Stimulated activated CD8-positive, alpha-beta memory T cell treated with anti-CD3 and anti-CD28 coated beads, Interleukin-7, amount 100 ng/mL, for 1 hour (primary cell): ENCODE measurements at places on chromosomes 7 and 10.

- no peak for DNase-seq
Measured at GRCh38 chr7:36985866-36986400, 261.6 kb upstream of the AOAH start.

DNA sequence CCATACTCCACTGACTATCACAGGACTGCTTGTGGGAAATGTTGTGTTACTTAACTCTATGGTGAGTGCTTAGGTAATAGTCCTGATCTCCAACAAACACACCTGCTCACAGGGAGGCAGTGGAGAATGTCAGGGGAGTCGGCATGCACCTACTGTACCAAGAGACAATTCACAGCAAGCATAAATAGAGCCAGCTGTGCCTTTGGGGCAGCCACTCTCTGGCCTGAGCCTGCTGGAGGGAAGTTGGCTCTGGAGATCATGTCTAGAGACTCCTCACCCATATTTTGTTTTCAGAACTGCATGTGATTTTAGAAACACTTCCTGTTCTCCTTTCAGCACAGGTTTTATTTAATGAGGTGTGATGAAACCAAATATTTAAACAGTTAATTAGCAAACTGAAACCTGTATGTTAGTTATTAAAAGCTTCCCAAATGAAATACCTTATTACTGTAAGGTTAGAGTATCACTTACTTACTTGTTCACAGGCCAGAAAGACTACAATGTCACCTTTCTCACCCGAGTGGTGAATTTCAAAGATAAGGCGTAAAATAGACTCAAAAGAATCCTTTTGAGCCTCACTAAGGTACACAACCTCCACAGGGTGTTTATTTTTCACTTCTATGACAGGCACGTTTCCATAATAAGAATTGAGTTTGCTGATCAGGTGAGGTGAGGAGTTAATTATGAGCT lies 21.8 kb downstream of the DHX32 start:
- DNase-seq = no peak

GRCh38 chr7:143463556-143463955 lies 14.1 kb upstream of the TAS2R41 start:
- DNase-seq = no peak

DNA sequence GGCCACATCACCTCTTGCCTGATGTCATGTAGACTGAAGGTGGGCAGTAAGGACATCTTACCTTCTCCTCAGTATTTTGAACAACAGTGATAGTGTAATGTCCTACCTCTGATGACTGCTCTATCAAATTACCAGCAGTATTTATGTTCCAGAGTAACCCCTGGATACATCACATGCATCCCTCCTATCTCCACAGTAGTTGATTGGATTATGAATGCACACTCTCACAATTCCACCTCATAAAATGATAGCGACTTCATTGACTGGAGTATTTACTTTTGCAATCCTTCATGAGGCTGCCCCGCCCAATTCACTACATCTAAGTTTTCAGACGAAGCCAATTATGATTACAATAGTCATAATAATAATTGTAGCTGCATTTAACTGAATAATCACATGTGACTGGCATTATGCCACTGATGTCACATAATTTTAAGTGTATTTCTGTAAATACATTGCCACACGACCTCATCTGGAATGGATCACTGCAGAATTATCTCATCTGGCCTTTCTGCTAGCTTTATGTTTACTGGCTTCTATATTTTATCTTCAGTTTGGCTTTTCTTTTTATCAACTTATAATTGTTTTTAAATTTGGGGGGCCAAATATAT lies 268.9 kb downstream of the SLC25A13 start:
- no peak for DNase-seq

- no peak for DNase-seq
Measured at GRCh38 chr10:14487488-14487883, 156.8 kb upstream of the FRMD4A start.

GRCh38 chr10:84185526-84186175 lies 8.7 kb upstream of the CDHR1 start:
- no peak for DNase-seq

- DNase-seq = no peak
Measured at GRCh38 chr7:148540041-148540738, 50.4 kb upstream of the C7orf33 start.

DNA sequence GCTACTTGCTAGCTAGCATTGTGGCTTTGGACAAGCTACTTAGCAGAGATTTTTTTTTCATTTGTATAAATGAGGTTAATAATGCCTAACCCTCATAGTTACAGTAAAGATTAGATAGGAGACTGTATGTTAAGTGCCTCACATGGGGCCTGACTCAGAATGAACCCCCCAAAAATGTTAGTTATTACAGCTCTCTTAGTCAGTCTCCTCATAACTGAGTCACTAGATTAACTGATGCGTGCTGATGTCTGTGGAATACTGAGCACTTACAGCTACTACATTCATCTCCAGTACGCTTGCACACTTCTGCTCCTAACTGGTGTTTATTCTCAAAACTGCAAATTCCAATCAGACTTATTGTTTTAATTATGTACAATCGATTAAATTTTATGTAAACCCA lies 315.3 kb downstream of the SNX13 start:
- DNase-seq = no peak

DNA sequence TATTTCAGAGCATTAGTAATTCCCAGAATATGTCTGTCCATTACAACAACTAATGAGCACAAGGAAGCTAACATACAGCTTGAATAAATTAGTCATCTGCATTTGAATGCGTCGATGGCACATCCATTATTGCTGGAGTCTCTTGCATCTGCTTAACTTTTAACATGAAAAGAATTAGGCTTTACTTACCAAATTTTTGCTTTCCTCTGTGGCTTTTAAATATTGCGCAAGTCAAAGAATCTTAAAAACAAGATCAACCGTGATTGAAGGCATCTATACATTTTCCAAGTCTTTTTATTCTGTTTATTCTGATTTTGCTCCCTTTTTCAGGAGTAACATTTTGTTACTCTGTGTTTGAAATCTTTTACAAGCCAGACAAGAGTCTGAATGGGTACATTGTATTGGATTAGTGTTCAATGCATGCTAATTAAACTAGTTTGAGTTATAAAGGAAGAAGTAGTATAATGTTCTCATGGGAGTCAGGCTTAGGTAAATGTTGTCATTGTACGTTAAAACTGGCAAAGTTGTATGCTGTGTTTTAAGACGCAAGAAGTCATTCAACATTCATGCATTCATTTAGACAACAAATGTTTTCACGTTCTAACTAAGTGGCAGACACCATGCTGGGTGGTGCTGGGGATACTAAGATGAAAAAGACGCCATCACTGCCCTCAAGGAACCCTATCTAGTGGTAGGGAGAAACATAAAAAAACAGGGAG lies 4.0 kb upstream of the CACNB2 start:
- DNase-seq = no peak

DNA sequence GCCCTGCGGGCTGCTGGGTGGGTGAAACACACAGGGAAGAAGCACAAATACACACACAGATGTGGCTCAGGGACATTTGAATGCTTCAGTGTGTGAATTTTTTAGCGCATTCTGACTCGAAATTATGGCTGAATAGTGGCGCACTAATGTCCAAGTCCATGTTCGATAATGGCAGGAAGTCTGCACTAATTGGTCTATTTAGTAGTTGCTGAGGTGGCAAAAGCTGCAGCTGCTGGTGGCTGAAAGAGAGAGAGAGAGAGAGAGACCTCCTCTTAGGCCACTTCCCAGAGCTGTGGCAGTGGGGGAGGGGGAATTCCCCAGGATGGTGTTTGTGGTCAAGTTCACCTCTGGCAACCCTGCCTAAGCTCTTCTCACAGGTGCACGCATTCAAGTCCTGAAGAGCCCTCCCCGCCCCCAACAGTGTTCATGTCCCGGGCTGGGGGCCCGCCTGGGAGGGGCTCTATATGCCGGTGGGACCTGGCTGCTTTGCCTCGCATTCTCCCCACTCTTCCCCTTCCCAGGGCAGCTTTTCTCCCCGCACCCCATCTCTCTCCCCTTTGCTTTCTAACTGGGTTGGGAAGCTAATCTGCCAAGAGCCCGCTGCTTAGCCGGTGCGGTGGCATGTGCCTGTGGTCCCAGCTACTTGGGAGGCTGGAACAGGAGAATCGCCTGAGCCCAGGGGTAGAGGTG lies 6.0 kb upstream of the MNX1 start:
- DNase-seq = no peak

GRCh38 chr7:151628846-151629604 lies 109.3 kb upstream of the RHEB start:
- DNase-seq = no peak

DNA sequence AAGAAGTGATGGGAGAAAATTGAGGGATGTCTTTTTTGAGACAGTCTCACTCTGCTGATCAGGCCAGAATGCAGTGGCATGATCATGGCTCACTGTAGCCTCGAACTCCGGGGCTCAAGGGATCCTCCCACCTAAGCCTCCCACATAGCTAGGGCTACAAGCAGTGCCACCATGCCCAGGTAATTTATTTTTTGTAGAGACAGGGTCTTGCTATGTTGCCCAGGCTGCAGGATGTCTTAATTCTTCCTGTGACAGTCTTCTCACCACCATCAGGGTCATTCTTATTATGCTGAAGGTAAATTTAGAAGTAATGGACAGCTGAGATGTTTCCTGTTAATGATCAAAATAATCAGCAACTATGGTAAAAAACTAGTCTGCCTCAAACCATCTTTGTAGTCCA lies 7.1 kb downstream of the DNAJC9 start:
- no peak for DNase-seq

- no peak for DNase-seq
Measured at GRCh38 chr7:70577078-70577477, 554.9 kb upstream of the GALNT17 start.

- no peak for DNase-seq
Measured at GRCh38 chr7:47320296-47320695, 261.6 kb downstream of the TNS3 start.

- no peak for DNase-seq
Measured at GRCh38 chr7:22385326-22385725, 28.4 kb upstream of the RAPGEF5 start.

DNA sequence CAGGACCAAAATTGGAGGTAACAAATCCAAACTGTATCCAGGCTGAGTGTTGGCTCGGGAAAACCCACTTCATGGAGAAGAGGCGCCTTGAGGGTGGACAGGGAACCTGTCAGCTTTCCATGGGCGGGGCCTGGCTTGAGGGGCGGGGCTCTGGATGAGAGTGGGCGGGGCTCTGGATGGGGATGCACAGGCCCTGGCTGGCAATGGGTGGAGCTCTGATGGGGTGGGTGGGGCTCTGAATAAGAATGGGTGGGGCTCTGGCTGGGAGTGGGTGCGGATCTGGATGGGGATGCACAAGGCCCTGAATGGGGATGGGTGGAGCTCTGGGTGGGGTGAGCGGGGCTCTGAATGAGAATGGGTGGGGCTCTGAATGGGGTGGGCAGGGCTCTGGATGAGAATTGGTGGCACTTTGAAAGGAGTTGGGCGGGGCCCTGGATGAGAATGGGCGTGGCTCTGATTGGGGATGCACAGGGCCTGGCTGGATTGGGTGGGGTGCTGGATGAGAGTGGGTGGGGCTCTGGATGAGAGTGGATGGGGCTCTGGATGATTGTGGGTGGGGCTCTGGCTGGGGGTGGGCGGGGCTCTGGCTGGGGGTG lies 96.6 kb upstream of the NPTX2 start:
- DNase-seq = no peak

GRCh38 chr7:150940431-150941102 lies 37.6 kb downstream of the KCNH2 start:
- no peak for DNase-seq

DNA sequence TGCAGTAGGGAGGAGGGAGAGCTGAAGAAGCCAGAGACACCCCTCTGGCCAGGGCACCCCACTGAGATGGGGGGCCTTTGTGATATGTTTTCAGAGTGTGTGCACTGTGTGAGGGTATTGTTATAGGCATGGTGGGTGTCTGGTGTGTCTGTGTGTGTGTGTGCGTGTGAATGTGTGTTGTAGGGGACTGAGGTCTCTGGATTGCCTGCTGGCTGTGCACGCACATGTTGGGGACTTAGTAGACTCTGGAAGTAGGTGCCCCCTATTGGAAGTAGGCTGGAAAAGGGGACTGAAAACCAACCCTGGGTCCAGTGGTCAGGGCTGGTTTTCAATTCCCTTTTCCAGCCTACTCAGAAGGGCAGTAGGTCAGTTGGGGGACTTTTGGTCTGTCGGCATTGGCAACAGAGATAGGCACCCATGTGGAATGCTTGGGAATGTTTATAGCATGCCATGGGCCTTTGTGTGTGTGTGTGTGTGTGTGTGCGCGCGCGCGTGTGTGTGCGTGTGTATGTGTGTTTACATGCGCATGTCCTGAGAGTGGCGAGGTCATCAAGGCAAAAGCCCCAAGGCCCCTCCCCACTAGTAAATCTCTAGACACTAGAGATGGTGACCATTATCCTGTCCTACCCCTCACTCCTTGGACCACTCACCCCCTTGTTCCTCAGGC lies 78.8 kb downstream of the HIF1AN start:
- no peak for DNase-seq

DNA sequence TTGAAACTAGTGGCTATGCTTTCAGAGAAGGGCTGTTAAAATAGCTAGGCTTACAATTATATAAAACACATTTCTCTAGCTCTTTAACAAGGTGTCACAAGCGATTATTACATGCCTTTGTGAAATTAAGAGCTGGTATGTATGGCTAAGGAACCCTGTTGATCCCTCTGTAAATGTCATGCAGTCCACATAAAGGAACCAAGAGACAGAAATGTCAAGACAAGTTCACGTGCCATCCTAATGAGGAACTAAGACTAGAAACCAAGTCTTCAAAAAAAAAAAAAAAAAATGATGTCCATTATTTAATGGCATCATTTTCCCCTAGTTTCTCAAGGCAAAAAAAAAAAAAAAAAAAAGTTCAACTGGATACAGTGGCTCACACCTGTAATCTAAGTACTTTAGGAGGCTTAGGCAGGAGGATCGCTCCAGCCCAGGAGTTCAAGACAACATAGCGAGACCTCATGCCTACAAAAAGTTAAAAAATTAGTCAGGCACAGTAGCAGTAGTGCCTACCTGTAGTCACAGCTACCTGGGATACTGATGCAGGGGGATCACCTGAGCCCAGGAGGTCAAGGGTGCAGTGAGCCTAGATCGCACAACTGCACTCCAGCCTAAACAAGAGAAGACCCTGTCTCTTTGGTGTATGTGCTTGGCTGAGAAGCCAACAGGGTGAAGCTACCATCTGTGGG lies 63.4 kb downstream of the SRPK2 start:
- DNase-seq = no peak

- DNase-seq = no peak
Measured at GRCh38 chr7:154928136-154929005, 74.6 kb downstream of the PAXIP1 start.

DNA sequence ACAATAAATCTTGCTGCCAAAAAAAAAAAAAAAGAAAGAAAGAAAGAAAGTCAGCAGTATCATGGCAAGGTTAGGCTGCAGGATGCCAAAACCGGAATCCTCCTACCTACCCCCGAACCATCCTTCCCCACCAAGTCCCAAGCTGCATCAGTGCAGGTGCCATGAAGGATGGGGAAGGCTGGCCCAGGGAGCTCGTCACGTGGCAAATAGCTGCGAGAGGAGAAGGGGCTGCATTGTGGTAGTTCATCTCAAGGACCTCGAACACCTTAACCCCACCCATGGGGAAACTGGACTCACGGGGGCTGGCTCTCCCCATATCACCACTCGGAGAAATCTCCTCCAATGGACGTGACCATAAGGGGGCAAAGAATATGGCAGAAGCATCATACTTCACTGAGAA lies 86.2 kb downstream of the TACC2 start:
- DNase-seq = no peak

- no peak for DNase-seq
Measured at GRCh38 chr7:138618933-138619332, 82.2 kb downstream of the SVOPL start.
